RCC 7860 (cell line): ENCODE measurements at places on chromosomes 7 and 10.

DNA sequence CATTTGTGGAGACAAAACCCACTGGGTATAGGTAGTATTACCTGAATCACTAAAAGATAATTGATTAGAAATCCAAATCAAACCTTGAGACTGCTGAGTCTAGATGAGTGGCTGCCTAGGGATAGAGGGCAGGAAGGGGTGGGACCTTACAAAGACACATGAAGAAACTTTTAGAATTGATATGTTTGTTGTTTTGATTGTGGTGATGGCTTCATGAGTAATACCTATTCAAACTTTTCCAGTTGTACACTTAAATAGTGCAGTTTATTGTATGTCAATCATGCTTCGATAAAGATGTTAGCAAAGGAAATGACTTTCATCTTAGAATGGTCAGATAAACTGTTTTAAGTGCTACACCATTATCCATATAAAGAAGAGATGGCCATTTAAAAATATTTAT lies 188.7 kb upstream of the KAT6B start:
- DNase-seq, result no peak

- no peak for DNase-seq
These were observed 184.1 kb downstream of the RELN start for GRCh38 chr7:103805346-103805745.

- no peak for DNase-seq
These were observed 23.8 kb upstream of the PIK3AP1 start for GRCh38 chr10:96743988-96744585.

DNA sequence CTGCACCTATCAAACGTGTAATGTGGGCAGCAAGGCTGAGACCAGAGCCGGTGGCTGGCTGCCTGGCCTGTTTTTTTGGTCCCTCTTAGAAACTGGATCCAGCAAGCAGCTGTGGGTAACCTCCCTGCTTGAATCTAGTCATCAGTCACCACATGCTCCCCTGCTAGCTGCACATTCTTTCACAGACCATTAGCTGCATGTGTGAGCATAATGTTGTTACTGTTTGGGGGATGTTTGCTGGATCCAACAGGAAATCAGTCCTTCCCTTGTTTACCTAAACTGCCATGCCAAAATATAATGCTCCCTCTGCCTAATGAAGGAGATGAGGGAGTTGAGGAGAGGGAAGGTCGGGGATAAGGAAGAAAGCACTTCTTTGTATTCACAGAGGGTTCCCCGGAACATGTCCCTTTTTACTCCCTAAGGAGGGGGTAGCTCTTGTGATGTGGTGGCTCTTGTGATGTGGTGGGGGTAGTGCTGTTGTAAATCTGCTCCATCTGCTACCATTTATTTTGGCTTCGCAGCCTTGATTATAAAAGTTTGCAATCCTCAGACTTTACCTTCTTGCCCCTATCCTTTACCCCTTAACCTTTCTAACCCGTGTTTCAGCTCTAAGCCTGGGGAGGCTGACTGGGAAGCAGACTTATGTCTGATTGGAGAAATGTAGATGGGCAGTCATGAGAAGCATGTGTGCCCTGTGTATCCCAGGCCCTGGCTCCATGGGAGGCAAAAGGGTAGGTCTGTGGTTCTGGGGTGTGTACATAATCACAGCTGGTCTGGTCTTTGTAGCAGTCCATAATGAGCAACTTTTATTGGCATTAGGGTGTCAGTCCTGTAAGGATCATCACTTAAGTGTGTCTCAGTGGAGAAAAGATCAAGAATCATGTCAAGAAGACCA lies 20.8 kb downstream of the LOXL4 start:
- no peak for DNase-seq

DNA sequence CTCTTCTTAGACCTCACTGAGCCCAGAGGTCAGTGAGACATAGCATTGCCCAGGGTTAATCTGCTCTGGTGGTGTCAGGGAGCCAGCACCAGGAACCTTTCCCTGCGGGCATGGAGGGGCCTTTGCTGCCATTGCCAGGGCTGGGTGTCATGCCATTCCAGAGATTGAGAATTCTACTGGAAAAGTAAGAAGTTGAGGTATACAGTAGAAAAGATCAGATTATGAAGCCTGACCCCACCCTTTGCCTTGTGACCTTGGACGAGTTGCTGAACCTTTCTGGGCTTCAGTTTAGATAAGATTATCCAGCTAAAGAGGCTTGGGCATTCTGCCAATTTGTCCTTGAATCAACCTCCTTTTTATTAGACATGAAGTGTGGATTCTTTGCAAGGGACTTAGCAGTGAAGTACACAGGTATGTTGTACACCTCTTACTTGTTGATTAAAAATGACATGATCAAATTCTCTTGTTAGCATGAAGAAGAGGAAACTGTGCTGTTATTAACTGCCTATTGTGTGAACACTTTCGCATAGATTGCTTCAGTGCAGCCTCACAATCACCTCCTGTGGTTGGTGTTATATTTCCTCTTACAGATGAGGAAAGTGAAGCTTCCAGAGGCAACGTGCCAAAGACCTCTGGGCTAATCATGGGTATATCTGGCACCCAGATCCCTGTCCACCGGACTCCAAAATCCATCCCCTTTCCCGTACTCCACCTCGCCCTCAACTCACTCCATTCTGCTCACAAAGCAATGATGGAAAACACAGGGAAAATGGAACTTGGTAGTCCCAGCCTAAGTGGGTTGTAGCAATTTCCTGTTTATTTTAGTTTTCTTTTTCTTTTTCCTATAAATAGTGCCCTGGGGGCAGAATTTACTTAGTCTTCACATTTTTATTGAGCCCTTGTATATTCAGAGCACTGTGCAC lies 151.3 kb downstream of the CAMK1D start:
- DNase-seq, result no peak

- DNase-seq, result no peak
These were observed 975.2 kb downstream of the SORCS1 start for GRCh38 chr10:106189292-106189691.

DNA sequence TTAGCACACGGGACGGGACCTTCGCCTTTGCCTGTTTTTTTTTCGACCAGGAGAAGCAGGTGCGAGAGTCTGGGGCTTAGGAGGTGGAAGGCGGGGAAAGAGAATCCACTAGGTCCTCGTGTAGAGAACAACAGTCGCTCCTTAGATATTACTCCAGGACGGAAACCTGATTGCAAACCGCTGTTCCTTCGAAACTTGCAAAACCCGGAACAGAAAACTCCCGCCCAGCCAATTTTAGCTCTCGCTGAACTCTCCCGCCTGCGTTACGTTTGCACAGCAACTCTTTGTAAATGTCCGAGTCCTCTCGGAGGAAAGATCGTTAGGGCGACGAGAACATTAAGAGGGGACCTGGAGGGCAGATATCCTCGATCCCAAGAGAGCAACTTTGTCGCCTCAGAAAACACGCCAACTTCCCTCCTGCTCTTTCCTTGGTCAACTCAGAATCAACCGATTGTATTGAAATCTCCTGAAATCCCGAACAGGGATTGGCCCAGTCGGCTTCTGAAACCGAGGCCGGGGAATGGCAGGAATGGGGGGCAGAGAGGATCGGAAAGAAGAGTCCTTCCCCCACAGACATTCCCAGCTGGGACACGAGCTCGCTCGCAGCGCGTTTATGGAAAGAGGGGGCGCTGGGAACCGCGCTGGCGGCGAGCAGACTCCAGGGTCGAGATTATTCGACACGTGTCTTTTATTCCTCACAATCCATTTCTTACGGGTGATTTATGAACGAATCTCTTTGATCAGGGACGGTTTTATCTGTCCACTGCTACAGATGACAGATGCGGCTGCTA lies 9.9 kb downstream of the TWIST1 start:
- no peak for DNase-seq

GRCh38 chr7:27066148-27066547 lies 29.7 kb downstream of the HOXA1 start:
- DNase-seq, result peak; percentile 87

- DNase-seq, result no peak
These were observed 298.2 kb downstream of the GRID1 start for GRCh38 chr10:86068231-86069054.

GRCh38 chr10:132464256-132465192 lies 67.5 kb downstream of the PWWP2B start:
- no peak for DNase-seq

DNA sequence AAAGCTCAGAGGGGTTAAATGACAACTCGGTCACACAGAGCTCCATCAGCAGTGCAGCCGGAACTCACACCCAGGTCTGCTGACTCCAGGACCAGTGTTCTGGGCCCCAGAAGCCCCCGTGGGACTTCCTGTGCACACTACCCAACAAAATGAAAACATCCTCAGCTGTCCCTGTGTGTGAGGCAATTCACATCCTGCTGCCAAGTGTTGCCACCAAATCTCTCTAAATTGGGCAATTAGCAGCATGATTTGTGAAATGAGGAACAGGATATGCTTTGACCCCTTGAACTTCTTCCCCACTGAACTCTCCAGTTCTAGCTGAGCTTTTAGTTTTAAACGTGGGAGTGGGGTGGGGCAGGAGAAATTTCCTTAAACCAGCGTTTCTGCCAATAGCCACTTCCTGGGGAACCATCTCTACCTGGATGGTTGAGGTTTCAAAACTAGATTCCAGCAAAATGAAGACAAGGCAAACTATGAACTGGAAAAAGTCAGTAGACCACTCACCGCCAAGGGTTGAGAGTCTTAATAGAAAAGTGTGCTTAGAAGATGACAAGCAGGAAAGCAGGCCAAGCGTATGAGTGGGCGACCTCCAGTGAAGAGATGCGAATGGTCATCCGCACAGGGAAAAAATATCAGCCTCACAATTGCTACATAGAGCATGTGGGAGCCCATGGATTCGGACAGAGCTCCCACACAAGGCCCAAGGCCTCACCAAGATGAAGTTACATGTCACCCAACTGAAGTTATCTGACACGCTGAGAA lies 51.9 kb upstream of the CHST15 start:
- DNase-seq, result no peak

DNA sequence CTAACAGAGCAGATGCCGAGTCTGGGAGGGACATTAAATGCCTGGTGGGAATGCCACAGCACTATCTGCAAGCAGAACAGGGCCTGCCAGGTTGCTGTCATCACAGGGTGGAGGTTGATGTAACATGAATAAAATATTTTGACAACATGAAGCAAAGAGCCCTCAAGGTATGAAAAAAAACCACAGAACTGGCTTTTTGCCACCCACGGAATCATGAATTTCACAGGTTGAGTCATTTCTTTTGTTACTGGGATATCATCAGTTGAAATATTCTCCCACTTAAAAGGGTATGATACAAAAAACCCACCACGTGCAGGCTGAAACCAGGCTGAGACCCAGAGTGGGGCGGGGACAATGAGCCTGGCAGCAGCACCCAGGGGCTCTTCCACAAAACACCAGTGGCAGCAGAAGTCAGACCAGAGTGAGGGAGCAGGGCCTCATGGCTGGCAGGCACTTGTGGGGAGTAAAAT lies 220.1 kb downstream of the TNS3 start:
- DNase-seq, result peak; percentile 85

DNA sequence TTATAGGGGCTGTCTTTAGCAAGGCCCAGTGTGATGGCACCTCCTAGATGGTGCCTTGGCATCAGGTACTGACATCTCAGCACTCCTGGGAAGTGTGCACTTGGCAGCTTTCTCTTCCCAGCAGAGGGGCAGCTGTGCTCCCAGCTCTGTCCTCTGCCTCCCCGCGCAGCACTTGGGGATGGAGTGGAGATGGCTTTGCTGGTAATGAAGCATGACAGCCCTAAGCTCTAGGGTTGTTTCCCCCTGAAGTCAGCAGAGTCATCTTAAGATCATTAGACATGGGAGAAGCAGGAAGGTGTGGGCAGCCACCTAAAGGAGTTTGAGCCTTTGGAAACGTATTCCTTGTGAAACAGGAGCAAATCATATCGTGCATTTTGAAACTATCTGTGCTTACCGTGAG lies 46.7 kb downstream of the HTRA1 start:
- DNase-seq, result no peak

DNA sequence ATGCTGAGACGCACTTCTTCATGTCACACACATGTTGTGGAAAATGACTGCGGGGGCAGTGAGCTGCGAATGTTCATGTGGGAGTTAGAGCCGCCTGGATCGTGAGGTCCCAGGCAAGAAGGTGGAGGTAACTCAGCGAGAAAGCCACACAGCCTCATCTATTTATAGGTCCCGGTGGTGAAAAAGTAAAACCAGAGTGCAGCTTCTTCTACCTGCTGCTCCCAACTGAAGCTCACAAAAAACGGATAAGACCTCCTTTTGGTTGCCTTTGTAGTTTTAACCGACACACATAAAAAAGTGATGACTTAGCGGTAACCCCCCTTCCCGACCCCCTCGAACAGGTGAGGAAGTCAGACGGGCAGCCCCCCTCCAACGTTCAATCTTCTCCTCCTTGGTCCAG lies 276.9 kb downstream of the GATA3 start:
- DNase-seq, result no peak

DNA sequence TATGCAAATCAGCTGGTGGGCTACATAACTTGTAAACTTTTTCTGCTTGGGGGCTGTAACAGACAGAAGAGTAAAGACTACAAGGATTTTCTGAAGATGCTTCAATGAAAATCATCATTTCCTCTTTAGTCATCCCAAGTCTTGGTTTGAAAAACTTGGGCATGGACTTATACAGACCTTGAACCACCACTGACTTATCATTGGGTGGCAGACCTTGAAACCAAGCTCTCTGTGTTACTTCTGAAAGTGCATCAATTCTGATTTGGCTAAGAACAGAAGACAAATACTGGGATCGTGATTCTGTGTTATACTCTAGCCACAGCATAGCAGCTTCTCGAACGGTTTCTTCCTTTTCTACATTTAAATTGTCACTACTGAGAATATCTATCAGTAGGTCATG lies 21.3 kb downstream of the KBTBD2 start:
- DNase-seq, result no peak

- DNase-seq, result no peak
These were observed 89.7 kb downstream of the GALNT11 start for GRCh38 chr7:152115021-152115718.

DNA sequence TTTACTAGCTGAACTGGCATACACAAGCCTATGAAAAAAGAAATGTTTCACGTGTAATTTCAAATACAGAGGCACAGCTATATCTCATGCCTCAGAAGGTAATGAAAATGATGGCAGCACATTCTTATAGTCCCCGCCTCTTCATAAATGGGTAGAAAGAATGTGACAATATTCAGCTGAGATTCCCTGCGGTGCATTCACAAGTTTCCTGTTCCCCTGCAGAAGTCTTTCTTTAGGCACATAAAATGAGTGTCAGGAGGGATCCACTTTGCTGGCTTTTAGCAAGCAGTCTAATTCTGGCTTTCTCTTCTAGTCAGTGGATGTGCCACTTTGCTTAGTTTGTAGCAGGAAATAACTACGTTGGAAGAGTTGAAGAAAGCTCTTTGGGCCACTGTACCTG lies 56.1 kb downstream of the DGKB start:
- no peak for DNase-seq

GRCh38 chr7:99478464-99479440 lies 6.1 kb downstream of the ZNF789 start:
- DNase-seq, result no peak

DNA sequence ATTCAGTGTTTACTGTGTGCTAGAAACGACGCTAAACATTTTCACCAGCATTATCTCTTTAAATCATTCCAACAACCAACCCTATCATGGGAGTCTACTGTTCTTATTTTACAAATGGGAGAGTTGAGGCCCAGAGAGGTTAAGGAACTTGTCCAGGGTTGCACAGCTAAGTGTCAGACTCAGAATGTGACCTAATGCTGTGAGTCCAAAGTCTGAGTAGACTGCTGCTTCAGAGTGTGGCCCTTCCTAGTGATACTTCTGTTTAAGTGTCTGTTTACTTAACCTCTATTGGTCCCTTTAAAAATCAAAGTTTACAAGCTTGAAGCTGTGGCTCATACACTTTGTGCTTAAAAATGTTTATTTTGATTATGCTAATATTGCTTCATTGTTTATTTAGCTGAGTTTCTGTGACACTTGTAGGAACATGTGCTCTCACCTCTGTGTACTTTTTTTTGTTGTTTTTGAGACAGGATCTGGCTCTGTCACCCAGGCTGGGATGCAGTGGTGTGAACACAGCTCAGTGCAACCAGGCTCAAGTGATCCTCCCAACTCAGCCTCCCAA lies 84.4 kb upstream of the SYPL1 start:
- DNase-seq, result no peak
